ENCODE measurements at places on chromosomes 3 and 15.

- peak; percentile 43 for DNase-seq
Observed at GRCh38 chr3:107643038-107643883, 120.5 kb downstream of the BBX start.

DNA sequence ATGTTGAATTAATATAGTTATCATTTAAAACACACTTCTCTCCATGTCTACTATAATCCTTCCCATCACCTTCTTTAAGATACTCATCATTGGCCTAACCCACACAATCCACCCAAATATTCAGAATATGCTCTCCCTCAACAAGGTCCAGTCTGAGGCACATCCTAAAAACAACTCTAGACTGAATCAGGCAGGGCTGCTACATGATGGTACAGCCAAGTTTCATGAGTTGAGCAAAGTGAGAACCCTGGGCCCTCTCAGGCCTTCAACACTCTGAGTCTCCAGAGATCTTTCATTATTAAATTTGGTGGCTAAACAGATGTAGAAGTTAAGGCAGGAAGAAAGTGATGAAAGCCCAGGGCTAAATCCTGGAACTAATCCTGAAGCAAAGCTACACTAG is 16.2 kb downstream of the ZNF148 start:
- DNase-seq, result no peak

DNA sequence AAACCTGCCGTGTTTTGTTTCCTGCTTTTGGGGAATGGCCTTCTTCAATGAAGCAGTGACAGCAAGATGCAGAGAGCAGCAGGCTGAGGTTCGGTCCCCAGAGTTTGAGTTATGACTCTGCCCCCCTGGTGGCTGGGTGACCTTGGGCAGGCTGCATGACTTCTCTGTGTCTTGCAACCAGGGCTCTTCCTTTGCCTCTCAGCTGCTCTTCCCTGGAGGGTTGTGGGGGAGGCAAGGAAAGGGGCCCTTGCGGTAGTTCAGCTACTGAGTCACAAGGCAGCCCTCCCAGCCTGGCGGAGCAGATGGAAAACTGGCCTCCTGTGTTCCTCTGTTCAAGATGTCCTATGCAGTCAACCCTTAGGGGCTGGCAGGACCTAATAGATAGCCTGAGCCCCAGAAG is 17.1 kb downstream of the CTXND1 start:
- DNase-seq, result peak; percentile 58

DNA sequence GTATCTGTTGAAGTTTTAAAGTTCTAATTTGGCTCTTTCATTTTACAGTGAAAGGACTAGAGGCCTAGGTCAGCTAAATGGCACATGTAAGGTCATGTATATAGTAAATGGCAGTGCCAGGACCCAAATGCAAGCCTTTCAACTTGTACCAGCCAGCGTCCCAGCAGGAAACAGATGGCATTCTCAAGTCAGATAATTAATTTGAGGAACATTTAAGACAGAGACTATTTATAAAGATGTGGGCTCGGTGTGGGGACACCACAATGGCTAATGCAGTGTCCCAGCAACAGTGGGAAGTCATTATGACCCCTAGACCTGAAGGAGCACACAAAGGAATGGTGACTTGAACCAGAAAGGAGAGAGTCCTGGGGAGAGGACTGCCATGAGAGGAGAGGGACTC is 6.1 kb downstream of the MINDY4B start:
- no peak for DNase-seq

DNA sequence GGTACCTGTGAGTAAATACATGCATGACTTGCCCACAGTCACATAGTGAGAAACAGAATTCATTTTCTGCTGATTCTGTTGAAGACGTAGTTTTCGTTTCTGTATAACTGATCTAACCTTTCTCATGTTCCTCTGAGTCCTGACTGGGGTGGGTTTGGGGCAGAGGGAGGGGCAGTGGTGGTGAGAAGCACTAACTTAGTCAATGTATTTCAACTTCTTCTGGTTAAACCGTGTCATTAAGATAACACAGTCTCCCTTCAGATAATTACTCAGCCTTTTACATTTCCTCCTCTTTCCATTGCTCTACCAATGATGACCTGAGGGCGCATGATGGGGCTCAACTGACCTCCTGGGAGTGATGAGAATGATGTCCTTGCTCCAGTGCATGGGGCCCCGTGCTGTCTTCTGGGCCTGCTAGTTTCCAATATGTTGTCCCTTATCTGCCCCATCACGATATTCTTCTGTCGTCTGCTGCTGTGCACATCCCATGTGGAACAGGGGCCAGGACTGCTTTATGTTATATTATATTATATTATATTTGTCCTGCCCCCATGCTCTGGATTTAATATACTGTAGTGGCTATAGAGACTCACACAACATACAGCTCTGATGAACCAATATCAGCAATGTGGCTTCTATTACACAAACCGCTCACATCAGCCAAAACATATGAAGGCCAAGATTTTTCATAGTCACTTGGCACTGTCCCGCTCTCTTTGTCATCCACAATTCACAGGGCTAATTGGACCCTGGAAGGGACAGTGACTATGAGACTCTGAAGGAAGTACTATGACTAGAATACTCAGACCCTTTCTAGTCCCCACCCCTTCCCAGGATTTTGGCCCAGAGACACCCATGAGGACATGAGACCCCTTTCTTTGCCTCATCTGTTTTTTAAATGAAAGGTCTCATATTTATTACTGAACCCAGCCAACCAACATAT is 407.1 kb upstream of the MCTP2 start:
- no peak for DNase-seq

GRCh38 chr15:69535101-69535638 is 82.6 kb downstream of the RPLP1 start:
- no peak for DNase-seq

Data from SK-MEL-5 (cell line).